Large intestine (tissue), 12 donors: ENCODE measurements at places on chromosomes 2 and 18.

GRCh38 chr2:85419009-85419675 is 628 bp downstream of the SH2D6 start:
- DNase-seq, result no peak

- no peak for DNase-seq
Observed at GRCh38 chr2:127056631-127057370, 50.2 kb downstream of the BIN1 start.

DNA sequence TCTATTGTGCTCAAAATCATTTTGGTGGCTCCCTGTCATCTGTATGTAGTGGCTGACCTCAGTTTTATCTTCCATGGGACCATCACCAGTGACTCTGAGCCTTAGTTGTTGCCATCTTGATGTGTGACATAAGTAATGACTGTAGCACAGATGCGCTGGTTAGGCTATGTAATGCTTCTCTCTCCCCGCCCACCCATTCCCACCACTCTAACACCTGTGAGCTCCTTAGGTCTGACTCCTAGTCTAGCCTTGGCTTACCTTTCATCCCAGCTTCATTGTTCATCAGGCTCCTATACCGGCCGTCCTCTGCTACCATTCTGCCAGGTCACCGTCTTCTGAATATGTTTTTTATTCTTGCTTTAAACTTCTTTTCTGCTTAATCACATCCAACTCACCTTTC is 17.2 kb downstream of the MYO1B start:
- no peak for DNase-seq

GRCh38 chr2:48315896-48316194 is 214.1 kb upstream of the STON1 start:
- DNase-seq, result peak; percentile 27

DNA sequence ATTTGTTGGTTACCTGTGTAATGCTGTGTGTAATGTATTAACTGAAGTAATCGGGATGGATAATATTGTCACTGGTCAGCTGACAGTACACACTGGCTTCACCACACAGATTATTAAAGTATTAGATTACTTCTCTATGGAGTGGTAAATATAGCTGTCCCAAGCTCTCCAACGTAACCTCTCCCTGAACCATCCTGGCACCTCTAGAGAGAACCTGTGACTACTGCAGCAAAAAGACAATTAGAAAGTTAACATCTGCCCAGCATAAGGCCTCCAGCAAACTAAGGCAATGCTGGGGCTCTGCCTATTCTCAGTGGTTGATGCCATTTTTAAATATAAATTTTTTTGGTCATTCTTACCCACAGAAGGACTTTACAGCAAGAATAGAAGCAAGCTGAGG is 351.3 kb downstream of the GPD2 start:
- no peak for DNase-seq

- no peak for DNase-seq
Observed at GRCh38 chr2:186755066-186755465, 61.2 kb downstream of the FAM171B start.

DNA sequence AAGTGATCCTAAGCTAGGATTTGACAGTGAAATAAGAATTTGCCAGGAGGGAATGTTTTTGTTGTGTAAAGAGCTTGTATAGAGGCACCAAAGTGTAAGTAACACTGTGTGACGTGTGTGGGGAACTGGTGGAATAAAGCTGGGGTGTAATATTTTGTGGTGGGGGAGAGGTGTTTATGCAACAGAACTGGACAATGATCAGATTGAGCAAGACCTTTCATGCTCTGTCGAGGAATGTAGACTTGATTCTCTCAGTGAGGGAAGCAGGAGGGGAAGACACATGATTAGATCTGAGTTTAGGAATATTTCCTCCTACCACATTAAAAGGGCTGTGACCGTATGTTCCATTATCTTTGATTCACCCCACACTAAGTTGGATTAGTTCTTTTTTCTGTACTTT is 43.6 kb downstream of the EFEMP1 start:
- no peak for DNase-seq

GRCh38 chr2:85066874-85067351 is 66.3 kb upstream of the TCF7L1 start:
- peak; percentile 53 for DNase-seq

- DNase-seq, result peak; percentile 38
Observed at GRCh38 chr18:45384137-45384961, 230.9 kb upstream of the SLC14A2 start.

DNA sequence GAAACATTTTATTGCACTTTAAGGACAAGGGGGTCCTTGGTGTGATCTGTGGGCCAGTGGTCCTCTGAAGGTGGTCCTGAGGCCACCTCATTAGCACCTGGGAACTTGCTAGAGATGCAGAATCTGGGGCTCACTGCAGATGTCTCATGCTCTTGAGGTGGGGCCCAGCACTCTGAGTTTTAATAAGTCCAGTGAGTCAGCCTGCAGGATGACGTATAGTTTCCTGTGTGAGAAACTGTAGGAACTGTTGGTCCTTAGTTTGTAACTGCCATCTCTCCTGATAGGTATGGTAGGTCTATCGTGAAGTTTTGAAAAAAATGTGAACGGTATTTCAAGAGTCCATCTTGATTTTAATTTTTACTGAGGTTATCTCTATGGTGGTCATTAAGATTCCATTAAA is 2.8 kb downstream of the TRPM8 start:
- no peak for DNase-seq

DNA sequence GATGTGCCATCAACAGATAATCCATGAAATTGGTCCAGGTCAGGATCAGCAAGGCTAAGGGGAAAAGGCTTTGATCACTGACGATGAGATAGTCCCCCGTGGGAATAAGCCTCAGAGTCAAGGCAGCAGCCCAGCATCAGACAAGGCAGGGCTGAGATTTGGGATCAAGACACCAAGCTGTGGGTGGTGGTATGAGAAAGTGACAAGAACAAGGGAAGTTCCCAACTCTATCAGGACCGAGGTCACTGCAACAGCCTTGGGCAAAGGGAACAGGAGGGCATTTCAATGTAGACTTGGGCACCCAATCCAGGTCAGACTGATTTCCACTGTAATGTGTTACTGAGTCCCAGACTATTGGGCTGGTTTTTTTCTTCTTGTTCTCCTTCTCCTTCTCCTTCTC is 18.7 kb downstream of the PLEK start:
- DNase-seq, result no peak

- no peak for DNase-seq
Observed at GRCh38 chr2:99079226-99079625, 62.3 kb upstream of the C2orf15 start.

DNA sequence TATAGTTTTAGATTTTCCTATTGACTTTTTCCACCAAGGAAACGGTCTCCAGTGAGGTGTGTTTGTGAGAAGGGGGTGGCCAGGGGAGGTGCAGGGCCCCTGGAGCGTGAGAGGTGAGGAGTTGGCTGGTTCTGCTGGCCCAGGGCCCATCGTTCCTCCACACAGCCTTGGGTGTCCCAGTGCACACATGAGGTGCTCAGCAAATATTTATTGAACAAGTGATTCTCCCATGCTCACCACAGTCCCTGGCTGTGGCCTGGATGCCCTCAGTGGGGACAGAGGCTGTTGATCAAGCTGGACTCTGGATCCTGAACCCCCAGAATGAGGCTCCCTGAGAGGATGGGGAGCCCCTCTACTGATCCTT is 5.0 kb downstream of the HAAO start:
- DNase-seq, result no peak

- DNase-seq, result no peak
Observed at GRCh38 chr2:112915300-112916144, 4.6 kb downstream of the IL37 start.

- peak; percentile 34 for DNase-seq
Observed at GRCh38 chr2:237581751-237582746, 8.5 kb downstream of the RAB17 start.

- DNase-seq, result no peak
Observed at GRCh38 chr2:234071664-234072063, 21.2 kb downstream of the SPP2 start.

GRCh38 chr18:35733408-35733807 is 151.9 kb downstream of the GALNT1 start:
- no peak for DNase-seq
